ENCODE measurements at places on chromosomes 16 and 17. TPM values are rescaled to one million over a fixed set of nuclear protein-coding genes. Genes with fewer than 3 reads are reported as not detected.

ANKRD40CL gene
- not detected for polyA plus RNA-seq

KRTAP4-9 gene
- not detected for polyA plus RNA-seq

TAC4 gene
- not detected for polyA plus RNA-seq

LIG3 gene
- 29.0 TPM for polyA plus RNA-seq

BTBD17 gene
- polyA plus RNA-seq = 5.3 TPM

TMEM256 gene
- polyA plus RNA-seq = 158 TPM

SGCA gene
- polyA plus RNA-seq = 0.43 TPM
